Activated CD4-positive, alpha-beta T cell treated with anti-CD3 and anti-CD28 coated beads for 1 hour (primary cell): ENCODE measurements at places on chromosomes 7 and 10.

- DNase-seq, result no peak
Observed at GRCh38 chr7:105688617-105689016, 107.3 kb upstream of the EFCAB10 start.

GRCh38 chr10:112605063-112605462 is 158.0 kb downstream of the VTI1A start:
- no peak for DNase-seq

GRCh38 chr10:17456032-17456548 is 1.7 kb upstream of the ST8SIA6 start:
- DNase-seq, result no peak

- no peak for DNase-seq
Observed at GRCh38 chr10:117934477-117934876, 112.3 kb downstream of the RAB11FIP2 start.

DNA sequence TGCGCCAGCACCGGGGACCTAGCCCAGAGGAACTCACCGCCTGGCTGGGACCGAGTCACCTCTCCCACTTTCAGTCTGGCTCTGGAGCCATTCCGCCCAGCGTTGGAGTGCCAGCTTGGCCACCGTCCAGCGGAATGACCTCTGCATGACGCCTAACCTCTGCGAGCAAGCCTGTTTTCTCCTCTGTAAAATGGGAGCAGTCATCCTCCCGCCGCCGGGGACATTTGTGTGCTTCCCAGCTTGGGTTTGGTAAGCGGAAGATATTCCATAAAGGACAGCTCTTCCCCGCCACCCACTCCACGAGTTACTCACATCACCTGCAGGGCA is 1.3 kb upstream of the ZCCHC24 start:
- no peak for DNase-seq

DNA sequence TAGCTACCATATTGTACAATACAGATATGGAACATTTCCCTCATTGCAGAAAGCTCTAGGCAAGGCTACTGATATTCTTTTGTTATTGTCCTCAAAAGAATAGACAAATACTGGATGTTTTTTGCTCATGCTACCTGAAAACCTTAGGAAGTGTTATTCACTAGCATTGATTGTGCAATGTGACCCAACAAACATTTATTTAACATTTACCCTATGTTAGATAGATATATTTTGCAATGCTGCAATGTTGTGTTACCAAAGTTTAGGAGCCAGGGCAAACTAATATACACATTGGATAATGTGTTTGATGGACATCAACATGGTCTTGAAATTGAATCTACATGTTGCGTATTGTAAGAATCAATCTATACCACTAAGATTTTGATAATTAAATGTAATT is 112.8 kb upstream of the CREB5 start:
- DNase-seq, result no peak

DNA sequence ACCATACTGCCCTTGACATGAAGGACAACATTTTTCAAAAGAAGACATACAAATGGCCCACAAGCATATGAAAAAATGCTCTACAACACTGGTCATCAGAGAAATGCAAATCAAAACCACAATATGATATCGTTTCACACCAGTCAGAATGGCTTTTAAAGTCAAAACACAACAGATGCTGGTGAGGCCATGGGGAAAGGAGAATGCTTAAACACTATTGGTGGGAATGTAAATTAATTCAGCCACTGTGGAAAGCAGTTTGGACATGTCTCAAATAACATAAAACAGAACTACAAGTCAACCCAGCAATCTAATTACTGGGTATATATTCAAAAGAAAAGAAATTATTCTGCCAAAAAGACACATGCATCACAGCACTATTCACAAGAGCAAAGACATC is 4.2 kb upstream of the NT5C3A start:
- DNase-seq, result no peak

DNA sequence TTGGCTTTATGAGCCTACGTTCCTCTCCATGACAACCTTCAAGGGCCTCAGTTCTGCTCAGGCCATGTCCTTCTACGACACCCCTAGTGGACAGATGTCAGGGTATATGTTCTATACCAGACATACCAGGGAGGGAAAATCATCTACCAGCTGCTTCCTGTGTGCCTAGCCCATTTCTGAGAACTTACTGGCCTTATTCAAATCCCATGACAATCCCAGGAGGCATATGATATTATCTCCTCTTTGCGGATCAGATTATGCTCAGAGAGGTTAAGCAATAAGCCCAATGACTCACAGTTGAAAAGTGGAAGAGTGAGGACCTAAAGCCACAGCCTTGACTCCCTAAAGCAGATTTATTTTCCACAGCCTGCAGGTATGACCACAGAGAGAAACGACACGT is 139.3 kb downstream of the GLI3 start:
- no peak for DNase-seq

DNA sequence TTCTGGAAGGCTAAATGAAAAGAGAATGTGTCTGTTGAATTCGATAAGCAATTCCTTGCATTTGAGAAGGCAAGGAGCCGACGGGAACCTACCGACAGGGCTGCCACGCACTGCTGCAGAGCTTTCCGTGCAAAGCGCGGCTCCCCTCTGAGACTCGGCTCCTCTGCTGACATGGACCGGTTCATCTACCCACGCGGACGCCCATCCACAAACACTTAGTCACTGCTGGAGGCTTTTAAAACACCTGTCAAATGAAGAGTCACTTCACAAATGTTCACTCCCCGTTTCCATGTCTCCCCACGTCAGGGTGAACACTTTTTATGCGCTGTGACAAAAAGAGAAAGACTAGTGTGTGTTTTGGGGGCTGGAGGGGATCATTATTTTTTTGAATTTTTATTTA is 32.0 kb downstream of the AMZ1 start:
- DNase-seq, result no peak

DNA sequence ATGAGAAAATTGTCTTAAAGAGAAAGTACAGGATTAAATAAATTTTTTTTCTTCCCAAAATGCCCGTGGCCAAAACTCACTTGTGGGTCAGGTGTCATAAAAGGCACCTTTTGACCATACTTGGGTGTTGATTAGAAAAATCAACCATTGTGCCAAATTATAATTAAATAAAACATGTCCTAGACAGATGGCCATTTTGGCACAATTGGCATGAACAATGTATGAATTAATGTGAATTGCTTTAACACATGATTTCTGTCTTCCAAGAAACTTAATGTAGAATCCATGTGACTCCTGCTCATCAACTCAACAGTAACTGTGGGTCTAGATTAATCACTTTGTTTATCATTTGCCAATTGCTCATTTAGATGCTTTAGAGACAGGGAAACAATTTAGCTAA is 64.0 kb downstream of the CSTF2T start:
- no peak for DNase-seq

DNA sequence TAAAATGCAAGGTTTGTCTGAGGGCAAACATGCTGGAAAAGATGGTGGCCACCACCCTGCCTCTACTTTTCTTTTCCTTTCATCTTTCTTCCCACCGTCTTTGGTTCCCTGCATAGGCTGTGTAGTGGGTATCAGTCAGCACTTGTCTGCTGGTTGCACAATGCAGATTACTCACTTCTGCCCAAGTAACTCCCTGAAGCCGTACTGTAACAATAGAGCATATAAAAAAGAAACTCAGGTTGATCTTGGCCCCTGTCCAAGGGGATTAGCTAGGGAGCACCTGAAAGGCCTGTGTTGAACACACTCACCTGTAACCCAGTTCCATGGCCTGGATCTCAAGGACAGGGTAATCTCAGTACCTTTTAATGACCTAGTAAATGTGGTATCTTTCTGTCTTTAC is 533.0 kb upstream of the GALNT17 start:
- DNase-seq, result no peak

DNA sequence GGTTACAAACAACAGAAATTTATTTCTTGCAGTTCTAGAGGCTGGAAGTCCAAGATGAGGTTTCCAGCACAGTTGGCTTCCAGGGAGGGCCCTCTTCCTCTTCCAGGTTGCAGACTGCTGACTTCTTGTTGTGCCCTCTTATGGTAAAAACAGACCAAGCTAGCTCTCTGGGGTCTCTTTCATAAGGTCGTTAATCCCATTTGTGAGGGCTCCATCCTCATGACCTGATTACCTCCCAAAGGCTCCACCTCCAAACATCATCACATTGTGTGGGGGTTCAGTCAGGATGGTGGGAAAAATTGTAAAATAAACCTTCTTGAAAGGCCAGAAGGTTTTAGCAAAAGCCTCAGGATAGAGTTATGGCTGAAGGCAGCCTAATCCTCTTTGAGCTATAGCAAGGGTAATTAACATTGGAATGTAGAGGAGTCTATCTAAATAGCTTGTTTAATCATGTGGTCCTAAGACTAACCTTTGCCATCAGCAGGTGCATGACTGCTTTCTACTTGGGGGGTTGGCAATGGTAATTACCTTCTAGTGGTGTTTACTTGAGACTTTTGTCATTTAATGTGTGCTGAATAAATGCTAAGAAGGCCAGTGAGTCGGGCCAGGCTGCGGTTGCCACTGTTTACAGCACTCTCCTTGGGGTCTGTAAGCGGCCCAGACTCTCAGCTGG is 80.8 kb downstream of the PPP1R17 start:
- no peak for DNase-seq

DNA sequence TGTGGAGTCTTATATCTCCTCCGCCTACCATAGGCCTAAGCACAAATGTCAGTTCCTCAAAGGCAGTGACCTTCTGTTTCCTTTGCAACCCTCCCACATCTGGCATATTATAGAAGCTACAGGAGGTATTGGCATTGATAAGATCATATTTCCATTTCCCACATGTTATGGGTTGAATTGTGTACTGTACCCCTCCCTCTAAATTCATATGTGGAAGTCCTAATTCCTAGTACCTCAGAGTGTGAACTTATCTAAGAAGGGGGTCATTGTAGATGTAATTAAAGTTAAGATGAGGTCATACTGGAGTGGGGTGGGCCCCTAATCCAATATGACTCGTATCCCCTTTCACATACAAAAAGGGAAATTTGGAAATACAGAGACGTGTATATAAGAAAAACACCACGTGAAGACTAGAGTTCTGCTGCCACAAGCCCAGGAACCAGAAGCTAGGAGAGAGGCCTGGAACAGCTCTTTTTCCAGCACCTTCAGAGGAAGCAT is 6.1 kb upstream of the LAMB4 start:
- DNase-seq, result no peak

DNA sequence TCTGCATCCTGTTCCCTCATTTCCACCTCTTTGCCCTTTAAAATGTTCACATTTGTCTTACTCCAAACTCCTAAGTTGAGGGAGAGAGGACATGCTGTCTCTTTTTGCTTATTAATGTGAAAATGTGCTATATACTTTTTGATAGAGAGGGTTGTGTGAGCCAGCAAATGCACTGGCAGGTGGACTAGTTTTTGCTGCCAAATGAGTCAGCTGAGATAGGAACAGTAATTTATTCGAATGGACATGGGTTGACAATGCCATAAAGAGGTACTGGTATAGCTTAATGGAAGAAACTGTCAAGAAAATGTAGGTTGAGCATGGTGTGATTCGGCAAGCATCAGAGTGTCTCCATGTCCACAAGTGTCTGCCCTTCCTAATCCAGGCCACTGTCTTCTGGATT is 9.2 kb upstream of the TRUB1 start:
- no peak for DNase-seq

GRCh38 chr7:13743226-13743625 is 246.2 kb downstream of the ETV1 start:
- no peak for DNase-seq

DNA sequence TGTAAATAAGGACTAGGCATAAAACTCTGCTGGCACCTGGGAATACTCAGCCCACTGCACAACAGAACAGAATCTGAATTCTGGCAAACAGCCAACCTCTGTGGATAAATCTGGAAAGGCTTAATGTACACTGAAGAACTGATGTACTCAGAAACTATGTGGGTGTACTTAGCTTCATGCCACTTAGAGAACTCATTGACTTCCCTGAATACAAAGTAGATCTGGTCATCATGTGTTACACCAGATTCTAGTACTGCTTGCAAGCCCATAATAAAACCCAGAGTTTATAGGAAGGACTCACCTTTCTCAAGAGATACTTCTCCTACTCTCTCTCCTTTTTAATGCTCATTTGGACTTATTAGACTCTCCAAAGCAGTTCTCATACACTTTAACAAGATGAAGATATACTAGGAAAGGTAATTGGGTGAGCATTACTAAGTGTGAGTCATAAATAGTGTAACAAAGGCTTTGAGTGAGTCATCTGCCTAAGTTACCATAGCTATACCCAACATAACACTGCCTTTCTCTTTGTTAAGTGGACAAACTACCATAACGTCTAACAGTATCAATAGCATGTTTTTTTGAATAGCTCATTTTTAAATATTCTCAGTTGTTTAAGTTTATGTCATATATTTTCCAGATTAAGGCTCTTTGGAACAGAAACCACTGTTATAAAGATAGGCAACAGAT is 309.1 kb downstream of the MDFIC start:
- no peak for DNase-seq

DNA sequence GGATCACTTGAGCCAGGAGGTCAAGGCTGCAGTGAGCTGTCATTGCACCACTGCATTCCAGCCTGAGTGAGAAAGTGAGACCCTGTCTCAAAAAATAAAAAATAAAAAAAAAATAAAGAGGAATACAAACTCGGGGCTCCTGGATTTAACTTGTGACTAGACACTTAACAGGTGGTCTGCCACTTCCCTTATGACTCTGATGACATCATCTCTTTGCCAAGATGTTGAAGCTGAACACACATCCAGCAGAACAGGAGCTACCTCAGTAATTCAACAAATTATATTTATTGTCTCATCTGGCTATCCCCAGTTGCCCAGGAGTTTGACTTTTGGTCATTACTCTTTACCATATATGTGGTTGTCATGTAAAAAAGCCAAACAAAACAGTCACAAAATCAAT is 35.3 kb downstream of the NEUROD6 start:
- DNase-seq, result no peak

DNA sequence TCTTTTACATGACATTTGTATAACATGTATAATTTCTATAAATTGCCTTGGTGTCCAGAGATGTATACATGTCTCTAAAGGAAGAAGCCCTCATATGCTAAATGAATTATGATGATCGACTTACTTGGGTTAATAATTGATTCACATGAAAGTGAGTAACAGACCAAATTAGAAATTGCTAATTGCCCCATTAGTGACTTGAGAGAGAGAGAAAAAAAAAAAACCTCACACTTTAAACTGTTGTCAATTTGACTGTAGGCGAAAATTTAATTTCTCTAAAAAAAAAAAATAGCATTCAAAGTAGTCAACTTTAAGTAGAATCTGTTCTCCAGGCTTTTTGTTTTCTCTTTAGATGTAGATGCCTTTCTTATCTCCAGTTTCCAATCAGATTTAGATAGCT is 383.3 kb downstream of the SH2D4B start:
- no peak for DNase-seq

- DNase-seq, result no peak
Observed at GRCh38 chr7:143042790-143043271, 9.3 kb upstream of the OR6V1 start.

DNA sequence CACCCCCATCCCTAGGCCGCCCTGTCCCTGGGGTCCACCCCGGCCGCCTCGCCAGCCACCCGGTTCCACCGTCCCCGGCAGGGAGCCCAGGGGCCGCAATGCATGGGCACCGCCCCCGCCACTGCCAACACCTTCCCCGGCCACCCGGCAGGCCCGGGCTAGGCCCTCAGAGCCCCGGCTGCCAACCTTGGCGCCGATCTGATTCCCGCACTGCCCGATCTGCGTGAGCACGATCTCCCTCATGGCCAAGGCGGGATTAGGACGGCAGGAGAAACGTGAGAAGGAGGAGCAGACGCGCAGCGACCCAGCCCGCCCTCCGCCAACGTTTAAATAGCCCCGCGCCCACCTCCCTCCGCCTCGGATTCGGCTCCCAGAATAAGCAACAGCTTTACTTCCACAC is at the start of gene TUBB8:
Gene TUBB8 (minus strand): TSS at position 301 of the 400 bp plus-strand sequence. CDS start 58 bp downstream, at position 243.
- no peak for DNase-seq
